ENCODE measurements at places on chromosomes 11 and 22. TPM values are rescaled to one million over a fixed set of nuclear protein-coding genes. Genes with fewer than 3 reads are reported as not detected.

The BBOX1 gene
- total RNA-seq: not detected

The HSD17B12 gene
- 77.6 TPM for total RNA-seq

The C11orf71 gene
- 6.0 TPM for total RNA-seq

The ST14 gene
- total RNA-seq: 0.07 TPM

The CBL gene
- 9.3 TPM for total RNA-seq

The TSSK2 gene
- not detected for total RNA-seq

The ABCC8 gene
- total RNA-seq: not detected

The SBF2 gene
- 23.1 TPM for total RNA-seq

The TEAD1 gene
- total RNA-seq: 74.3 TPM

The C22orf42 gene
- total RNA-seq: not detected

The GRIK4 gene
- not detected for total RNA-seq

The C11orf91 gene
- 0.11 TPM for total RNA-seq

The TMEM45B gene
- total RNA-seq: not detected

The VWCE gene
- total RNA-seq: 0.17 TPM

The ZNRF3 gene
- total RNA-seq: 7.1 TPM

The BAIAP2L2 gene
- not detected for total RNA-seq

The TMEM225 gene
- total RNA-seq: not detected

The TOM1 gene
- total RNA-seq: 13.7 TPM

The P2RY2 gene
- total RNA-seq: not detected

The SSTR3 gene
- total RNA-seq: not detected

DNA sequence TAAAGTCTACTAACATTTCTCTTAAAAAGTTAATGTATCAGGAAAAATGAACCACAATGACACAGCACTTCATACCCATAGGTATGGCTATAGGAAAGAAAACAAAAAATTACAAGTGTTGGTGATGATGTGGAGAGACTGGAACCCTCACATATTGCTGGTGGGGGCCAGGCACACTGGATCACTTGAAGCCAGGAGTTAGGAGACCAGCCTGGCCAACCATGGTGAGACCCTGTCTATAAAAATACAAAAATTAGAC is 26.7 kb downstream of the TCF20 start:
- DNase-seq: no peak

- peak; percentile 54 for DNase-seq
These were observed 2154.9 kb downstream of the LRRC4C start for GRCh38 chr11:39304586-39304985.

DNA sequence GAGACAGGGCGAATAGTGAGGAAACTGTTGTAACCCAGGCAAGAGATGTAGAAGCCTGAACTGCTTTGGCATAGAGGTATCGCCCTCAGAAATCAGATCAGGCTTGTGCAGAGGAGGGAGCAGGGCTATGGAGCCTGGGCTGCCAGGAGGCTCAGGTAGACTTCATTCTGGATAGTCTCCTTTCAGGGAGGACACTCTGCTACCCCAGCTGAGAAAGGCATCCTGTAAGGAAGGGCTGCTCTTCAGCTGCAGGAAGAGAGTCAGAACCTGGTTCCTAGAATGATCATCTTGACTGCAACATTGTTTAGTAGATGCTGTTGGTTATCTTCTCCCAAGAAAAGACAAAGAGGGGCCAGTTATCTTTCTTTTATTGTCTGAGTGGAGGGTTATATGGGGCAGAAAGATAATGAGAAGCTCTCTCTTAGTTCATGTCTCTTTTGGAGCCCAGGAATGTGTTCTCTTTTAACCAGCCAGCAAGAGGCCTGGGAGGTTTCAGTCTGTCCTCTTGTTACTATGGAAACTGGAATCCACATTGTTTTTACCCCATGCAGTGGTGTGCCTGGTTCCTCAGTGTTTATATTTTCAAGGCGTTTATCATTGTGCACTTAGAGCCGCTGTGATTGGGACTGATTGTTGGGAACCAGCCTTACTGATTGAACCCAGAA is 95.7 kb downstream of the STIM1 start:
- peak; percentile 13 for DNase-seq

GRCh38 chr11:111361874-111362273 is 17.2 kb downstream of the POU2AF1 start:
- no peak for DNase-seq

DNA sequence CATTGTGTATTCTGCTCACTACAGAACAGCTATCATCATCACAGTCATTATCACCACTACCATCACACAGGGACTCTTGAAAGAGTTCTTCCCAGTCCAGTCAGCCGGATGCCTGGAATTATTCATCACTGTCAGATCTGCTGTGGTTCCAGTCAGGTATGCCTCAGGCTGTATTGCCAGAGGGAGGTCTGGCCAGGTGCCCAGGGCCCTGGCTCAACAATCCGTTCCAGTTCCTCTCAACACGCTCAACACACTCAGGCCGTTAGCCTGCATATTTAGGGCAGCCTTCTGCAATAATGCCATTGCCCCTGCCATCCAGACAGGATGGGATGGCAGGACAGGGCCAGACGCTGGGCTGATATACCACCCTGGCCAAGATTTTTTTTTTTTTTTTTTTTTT is 28.6 kb upstream of the RASL10A start:
- peak; percentile 99 for DNase-seq

DNA sequence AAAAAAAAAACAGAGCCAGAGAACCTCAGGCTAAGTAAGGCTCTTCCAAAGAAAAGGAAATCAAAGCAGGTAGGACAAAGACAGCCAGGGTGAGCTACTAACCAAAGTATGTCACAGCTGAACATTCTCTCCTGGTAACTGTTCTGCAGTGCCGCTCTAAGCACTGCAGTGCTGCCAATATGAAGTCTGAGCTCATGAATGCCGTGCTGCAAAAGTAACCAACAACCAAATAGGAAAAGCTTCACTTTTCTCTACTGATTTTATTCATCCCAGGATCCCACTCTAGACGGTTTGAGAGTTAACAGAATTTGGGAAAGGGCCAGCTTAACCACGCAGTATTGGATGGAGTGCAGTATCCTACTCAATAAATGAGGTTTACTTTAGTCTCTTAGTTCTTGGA is 3.5 kb downstream of the SIK3 start:
- DNase-seq: no peak

DNA sequence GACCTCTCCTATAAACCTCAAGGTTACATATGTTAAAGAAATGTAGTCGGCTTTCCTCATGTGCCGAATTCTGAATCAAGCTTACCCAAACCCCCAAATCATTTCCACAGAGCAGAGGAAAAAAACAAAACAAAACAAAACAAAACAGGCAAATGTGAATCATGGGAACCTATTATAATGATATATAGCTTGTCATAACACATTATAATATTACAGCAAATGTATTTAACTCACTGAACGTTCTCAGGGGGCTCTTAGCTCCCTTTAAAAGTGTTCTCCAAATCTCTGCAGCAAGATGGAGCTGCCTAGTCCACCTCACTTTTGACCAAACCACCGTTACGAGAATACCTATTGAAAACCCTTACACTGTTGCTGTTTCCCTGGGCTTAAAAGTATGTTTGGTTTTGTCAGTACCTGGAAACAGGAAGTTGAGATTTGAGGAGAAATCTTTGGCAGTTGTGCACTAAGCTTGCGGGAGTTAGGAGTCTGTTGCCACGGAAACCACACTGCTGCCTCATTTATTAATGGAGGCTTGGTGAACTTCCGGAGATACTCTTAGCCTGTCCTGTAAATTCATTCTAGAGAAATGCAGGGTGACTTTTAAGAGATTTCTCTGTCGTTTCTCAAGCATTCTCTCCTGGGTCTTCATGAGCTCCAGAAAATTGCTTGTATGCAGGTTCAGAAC is 167.0 kb upstream of the RASSF10 start:
- DNase-seq: peak; percentile 67

GRCh38 chr11:133817449-133817848 is 27.9 kb downstream of the SPATA19 start:
- DNase-seq: no peak

DNA sequence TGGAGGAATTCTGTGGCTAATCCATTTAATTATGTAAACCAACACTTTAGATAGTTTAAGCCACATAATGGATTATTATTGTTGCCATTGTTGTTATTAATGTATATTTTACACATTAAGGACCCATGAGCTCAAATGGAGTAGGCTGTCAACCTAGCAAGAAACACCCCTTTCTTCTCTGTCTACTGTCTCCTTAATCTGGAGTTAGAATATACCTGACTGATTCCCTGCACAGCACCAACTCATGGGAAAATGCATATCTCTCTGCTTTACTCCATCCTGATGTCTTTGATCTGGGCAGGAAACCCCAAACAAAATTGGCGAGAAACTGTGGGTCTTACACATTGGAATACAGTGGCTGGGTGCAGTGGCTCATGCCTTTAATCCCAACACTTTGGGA is 24.0 kb upstream of the ME3 start:
- peak; percentile 51 for DNase-seq

GRCh38 chr11:120942701-120943100 is 81.2 kb upstream of the TBCEL start:
- no peak for DNase-seq

GRCh38 chr11:71505001-71505400 is 22.1 kb upstream of the KRTAP5-7 start:
- DNase-seq: no peak

GRCh38 chr11:45834298-45834756 is 12.9 kb upstream of the CRY2 start:
- no peak for DNase-seq

GRCh38 chr22:22374163-22374562 is 129.6 kb downstream of the VPREB1 start:
- no peak for DNase-seq

DNA sequence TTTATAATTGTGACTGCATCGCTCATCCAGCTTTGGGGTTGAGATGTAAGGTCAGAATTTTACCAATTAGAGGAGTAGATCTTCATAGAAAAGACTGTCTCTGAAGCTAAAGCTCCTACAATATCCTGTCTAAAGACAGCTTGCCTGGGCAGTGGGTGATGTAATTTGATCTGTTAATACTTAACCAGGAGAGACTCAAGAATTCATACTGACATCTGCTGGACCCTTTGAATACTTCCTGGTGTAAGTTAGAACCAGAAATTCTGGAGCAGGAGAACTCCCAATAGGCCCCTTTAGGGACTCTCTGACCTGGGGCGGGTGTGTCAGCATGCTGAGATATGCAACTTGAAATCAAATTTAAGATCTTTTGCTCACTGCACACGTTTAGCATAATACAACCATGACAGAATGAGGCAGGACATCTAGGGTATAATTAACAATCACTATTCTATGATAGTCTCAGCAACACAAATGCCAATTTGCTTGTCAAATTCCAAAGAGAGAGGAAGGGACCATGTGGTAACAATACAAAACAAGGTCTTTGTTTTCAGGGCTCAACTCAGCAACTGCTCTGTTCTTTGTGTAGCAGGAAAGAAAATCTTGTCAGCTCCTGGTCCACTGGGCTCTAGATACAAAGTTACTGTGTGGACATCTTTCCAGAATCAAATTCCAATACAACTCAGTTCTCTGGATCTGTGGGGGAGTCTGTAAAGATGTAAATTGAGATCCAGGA is 143.9 kb downstream of the INSC start:
- peak; percentile 53 for DNase-seq

DNA sequence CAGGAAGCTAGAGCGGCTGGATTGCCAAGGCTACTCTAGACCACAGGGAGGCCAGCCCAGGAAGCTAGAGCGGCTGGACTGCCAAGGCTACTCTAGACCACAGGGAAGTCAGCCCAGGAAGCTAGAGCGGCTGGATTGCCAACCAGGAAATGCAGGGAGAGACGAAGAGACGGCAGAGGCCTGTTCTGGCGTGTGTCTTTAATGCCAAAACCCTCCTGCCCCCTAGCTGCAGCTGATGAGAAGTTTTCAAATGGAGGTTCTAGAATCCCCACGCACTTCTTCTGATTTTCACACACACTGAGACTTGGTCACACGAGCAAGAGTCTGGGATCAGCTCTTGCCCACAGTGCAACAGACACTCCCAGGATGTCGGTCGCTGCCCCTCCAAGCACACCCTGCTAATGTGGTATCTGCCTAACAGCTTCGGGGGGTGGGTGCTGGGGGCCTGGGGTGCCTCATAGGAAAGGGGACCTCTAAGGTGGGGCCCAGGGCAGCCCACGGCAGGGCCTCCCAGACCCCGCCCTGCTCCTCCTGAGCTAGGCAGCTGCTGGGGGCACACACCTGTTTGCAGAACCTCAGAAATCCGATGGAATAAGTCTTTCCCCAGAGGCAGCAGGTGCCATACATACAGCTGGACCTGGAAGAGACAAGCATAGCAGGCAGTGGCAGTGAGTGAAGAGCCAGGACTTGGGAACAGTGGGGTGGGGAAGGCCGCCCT is 28.5 kb downstream of the MAFF start:
- DNase-seq: no peak

DNA sequence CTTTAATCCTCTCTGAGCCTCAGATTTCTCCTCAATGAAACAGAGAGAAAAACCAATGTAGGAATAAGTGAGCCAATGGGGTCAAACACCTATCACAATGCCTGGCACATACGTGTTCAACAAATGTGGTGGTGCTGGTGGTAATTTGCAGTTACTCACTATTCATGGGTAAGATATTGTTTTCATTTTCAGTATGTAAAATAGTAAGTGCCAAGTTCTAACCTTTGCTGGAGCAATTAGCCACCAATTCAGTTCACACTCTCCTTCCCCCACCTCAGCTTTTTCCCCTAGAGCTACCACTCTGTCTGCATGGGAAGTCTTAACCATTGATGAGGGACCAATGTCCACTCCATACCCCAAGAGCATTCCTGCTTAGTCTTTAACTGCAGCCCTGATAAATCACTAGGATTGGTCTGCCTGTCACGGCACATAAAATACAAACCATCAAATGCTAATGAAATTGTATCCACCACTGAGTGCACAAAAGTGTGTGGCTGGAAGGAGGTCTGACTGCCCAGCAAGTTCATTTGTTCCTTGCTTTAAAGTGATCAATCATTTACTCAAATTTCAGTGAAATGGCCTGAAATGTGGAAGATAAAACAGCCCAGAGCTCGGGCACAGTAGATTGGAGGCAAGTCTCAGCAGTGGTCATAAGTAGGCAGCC is 187.4 kb upstream of the API5 start:
- DNase-seq: no peak

- DNase-seq: peak; percentile 8
These were observed 131.9 kb downstream of the SHANK2 start for GRCh38 chr11:71120471-71120896.

GRCh38 chr11:62678433-62678769 is 472 bp downstream of the UBXN1 start:
- DNase-seq: no peak

- no peak for DNase-seq
These were observed 51.4 kb downstream of the SHISAL1 start for GRCh38 chr22:44261164-44261860.

- DNase-seq: no peak
These were observed 15.6 kb downstream of the ELFN2 start for GRCh38 chr22:37411655-37412054.

- no peak for DNase-seq
These were observed 15.8 kb upstream of the ETS1 start for GRCh38 chr11:128603003-128603696.

GRCh38 chr11:70928854-70929598 is 323.4 kb downstream of the SHANK2 start:
- no peak for DNase-seq

Data from HT1080 (cell line).